ENCODE measurements at places on chromosomes 4 and X.

DNA sequence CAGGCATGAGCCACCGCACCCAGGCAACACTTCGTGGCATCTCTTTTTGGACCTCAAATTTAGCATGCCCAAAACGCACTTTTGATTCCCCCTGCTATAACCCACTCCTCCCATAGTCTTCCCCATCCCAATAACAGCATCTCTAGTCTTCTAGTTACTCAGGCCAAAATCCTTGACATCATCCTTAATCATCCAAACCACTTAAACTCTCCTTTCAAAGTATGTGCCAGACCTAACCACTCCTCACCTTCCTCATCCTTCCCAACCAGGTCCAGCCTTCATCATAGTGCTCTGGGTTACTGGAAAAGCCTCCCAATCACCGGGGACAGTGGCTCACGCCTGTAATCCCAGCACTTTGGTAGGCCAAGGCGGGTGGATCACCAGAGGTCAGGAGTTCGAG is 41.9 kb downstream of the AFAP1 start:
- no peak for DNase-seq

GRCh38 chr4:13322681-13323101 is 161.4 kb downstream of the RAB28 start:
- no peak for DNase-seq

GRCh38 chrX:69221239-69222102 is 56.2 kb upstream of the PJA1 start:
- DNase-seq: no peak

DNA sequence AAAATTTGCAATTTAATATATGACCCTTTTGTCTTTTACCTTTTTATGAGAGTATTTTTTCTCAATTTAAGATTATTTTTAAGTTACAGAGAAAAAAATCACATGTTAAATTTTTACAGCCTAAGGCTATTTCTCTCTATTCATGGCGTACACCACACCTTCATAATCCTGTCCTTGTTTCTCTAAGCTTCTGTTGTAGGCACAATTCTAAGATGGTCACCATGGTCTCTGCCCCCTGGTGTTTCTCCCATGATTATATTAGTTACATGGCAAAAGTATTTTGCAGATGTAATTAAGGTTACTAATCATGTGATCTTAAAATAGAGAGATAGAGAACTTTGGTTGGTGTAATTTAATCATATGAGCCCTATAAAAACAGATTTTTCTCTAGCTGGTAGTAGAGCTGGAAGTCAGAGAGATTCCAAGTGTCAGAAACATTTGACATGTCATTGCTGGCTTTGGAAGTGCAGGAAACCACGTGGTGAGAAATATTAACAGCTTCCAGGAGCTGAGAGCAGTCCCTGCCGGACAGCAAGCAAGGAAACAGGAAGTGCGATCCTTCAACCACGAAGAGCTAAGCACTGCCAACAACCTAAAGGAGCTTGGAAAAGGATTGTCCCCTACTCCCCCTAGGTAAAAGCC is 89.8 kb downstream of the EIF4E start:
- DNase-seq: no peak

DNA sequence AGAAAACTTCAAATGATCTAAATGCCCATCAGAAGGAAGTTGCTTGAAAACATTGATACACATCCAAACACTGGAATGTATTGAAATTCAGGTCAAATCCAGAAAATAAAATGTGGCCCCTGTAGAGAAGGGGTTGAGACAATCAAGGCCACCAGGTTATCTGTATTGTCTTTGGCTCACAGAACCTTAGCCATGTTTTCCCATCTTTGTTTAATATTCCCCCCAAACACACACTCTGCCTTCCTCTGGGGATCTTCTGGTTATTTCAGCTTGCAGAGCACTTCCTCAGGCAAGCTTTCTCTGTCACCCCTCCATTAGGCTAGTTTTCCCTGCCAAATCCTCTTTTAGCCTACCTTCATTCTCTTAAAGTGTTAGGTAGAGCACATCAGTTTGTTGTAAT is 30.5 kb downstream of the PAGE2 start:
- DNase-seq: no peak

GRCh38 chr4:96729641-96730040 is 889.7 kb downstream of the PDHA2 start:
- no peak for DNase-seq

- DNase-seq: no peak
Observed at GRCh38 chr4:107709916-107710315, 10.1 kb downstream of the PAPSS1 start.

DNA sequence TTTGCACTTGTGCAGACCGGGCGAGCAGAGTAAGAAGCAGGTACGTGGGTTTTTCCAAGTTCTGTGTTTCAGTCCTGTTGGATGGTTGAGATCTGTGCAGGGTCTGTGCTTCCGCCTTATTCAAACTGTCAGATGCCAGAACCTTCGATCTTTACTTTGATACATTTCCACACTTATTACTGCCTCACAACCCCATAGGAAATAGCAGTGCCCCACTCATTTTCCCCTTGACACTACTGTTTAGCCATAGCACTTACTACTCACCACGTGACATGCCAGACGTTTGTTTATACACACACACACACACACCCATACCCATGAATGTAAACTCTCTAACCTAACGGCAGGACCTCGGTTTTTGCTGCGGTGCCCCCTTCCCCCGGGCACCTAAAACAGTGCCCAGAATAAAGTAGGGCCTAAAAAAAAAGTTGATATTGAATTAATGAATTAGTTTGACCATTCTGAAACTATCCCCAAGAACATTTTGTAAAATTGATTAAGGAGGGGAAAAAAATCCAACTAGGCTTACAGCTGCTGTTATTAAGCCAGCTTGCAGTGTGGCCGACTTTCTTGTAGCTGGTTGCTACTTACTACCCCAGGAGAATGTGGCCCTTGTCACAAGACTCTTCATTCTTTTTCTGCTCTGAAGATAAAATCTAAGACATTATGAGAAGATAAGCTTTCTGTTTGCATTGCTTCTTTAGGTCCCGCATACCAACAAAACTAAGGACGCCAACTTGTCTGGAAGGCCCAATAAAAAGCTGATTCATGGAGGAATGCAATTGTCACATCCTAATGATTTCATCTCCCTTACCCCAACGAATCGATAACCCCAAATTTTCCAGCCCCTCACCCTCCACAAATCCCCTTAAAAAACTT is 704 bp upstream of the SEPSECS start:
- DNase-seq: no peak

DNA sequence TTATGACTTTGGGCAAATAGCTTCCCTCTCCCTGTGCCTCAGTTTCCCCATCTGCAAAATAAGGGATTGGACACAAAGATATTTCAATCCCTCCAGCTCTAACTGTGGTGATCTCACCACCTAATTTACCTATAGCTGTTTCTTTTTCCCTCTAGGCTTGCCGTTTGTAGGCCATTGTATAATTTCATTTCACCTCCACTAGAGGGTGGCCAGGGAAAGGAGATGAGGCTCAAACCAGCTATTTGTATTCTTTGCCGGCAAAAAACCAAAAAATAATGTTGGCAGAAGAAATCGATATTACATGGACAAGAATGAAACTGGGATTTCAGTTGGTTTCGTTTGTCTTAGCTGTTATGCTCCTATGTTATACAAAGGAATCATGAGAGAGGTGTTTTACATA is 36.1 kb upstream of the DOCK11 start:
- no peak for DNase-seq

DNA sequence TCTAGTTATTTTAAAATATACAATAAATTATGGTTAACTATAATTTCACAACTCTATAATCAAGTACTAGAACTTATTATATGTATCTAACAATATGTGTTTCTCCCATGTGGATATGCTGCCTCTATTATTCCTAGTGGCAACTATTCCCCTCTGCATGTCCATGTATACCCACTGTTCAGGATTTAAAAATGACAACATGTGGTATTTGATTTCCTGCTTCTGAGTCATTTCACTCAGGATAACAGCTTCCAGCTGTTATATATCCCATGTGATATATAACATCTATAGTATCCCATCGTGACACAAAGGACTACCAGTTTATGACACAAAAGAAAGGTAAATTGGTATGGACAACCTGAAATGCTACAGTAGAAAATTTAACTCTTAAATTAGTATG is 167.4 kb upstream of the TACR3 start:
- DNase-seq: no peak

GRCh38 chrX:110086162-110086915 is 83.4 kb downstream of the TMEM164 start:
- DNase-seq: no peak

DNA sequence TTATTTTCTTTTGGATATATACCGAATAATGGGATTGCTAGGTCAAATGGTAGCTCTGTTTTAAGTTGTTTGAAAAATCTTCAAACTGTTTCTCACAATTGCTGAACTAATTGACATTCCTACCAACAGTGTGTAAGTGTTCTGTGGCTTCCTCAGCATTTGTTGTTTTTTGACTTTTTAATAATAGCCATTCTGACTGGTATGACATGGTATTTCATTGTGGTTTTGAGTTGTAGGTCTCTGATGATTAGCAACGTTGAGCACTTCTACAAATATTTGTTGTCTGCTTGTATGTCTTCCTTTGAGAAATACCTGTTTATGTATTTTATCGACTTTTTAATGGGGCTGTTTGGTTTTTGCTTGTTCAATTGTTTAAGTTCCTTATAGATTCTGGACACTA is 680.1 kb upstream of the GRIA3 start:
- DNase-seq: no peak

GRCh38 chrX:153411988-153412574 is 809 bp downstream of the ZFP92 start:
- no peak for DNase-seq

DNA sequence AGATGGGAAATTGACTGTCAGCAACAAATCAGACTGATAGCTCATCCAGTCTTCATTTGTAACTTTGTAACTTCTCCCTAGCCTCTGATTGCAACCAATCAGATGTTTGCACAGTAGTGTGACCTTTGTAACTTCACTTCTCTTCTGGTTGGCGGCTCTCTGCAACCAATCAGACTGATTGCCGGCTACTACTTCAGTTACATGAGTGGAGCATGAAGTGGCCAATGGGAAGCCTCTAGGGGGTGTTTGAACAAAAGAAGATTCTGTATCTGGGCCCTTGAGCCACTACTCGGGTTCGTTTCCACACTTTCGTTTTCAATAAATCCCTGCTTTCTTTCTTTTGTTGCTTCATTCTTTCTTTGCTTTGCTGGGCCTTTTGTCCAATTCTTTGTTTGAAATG is 1285.8 kb downstream of the TECRL start:
- no peak for DNase-seq

DNA sequence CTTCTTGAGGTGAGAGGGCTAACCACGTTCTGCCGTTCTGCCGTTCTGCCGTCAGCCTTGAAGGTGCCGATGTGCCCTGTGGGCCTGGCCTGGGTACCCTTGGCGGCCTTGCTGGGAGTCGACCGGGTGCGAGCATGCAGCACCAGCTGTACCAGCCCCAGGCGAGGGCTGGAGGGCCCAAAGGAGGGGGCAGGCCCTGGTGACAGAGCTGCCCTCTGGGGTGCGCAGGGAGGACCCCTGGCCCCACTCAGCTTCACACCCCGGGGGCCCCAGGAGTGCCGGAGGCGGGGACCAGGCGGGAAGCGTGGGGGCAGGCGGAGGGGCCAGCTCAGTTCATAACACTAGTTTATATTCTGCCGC is 22.1 kb downstream of the UVSSA start:
- DNase-seq: no peak

DNA sequence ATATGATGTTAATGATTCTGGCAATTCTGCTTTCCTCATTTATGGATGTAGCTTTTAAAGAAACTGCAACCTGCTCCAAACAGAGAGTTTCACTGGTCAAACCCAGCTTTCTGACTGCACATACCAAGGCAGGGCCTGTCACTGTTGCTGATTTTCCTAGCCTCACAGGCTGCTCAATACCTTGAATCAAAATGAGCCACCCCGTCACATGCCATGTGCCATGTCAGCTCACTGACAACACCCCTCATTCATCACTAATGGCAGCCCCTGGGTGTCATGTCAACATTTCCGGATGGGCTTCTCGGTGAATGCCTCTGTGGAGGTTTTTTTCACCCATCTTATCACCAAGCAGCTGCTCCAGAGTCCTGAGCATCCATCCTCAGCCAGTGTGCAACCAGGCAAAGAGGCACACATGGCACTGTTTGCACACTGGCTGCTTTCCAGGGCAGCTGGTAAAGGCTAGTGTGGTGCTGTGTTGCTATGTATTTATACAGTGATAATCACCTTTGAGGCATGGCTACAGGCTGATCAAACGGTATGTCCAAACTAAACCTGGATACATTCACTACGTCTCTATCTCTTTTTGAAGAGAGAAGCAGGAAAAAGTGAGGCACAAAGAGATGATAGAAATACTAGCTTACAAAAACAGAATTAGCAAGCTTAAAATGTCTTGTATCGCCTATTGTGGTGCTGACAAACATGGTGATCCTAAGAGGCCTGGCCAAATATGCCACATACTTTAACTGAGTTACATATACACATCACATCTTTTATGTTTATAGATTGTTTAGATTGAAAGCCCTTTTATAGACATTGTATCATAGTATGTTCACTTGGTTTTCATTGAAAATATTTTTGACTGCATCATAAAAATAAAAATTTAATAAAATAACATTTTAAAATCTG is 94.6 kb upstream of the INPP4B start:
- no peak for DNase-seq

- no peak for DNase-seq
Observed at GRCh38 chr4:138643827-138644226, 371.8 kb upstream of the NOCT start.

DNA sequence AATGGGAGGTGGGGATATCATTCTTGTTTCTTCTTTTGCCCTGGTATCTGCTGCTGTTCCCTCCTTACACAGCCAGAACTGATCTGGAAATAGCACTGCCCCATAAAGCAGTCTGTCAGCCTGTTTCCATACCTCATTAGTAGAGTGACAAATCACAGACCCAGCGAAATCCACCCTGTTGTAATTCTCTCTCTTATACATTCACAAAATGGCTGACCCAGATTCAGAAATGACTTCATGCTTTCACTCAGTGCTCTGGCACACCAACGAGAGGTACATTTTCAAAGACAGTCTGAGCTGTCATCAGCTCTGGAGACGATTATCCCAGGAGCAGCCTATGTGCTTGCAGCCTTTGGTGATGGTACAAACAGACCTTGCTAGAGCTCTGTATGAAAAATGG is 164.6 kb downstream of the AFF2 start:
- DNase-seq: no peak

Measured in stimulated activated CD8-positive, alpha-beta memory T cell treated with anti-CD3 and anti-CD28 coated beads, Interleukin-4, amount 100 ng/mL, for 24 hours (primary cell).